NCI-H510A (cell line): ENCODE measurements at places on chromosomes 13 and 19.
A peak's percentile ranks its signal among the peaks of the same experiment; 100 is the strongest.

DNA sequence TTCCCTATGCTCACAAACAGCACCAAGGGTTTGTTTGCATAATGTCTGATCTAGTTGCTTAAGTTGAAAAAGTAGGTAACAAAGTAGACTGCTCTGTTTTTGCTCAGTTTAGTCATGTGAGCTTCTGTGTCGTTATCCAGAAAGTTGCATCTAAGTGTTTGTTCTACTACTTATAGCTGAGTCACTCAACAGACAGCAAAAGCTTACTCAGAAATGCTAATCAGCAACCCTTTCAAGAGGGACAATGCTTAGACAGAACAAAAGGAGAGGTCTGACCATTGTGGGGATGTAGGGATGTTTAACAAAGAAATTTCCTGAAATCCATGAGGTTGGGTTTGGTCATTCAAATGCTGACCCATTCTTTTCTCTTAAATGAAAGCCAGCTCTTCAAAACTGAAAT is 106.4 kb downstream of the ATP8A2 start:
- DNase-seq: no peak

GRCh38 chr19:13817018-13817614 is 21.9 kb downstream of the ZSWIM4 start:
- DNase-seq: peak; percentile 94

- DNase-seq: no peak
These were observed at the start of gene ZNF30 for GRCh38 chr19:34926685-34927375. TSS of gene ZNF30 (plus strand) at chr19:34926903. CDS start at chr19:34929948, 3,045 bp downstream.

- no peak for DNase-seq
These were observed 34.2 kb downstream of the GPR42 start for GRCh38 chr19:35404879-35405622.

DNA sequence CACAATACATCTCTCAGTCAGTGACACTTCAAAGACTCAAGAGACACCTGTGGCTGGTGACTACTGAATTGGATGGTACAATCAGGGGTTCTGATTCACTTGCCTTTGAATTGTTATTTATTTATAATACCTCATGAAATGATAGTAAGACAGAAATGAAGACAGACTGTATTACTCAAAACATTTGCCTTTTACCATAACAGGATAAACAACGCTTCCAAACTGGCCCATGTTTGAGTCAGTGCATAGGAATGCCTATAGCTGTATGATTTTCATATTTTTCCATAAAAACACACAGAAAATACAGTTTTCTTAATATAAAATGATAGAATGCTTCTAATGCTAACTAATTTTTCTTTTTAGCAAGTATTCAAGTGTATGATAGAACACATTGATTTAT is 59.5 kb upstream of the FGF14 start:
- no peak for DNase-seq

GRCh38 chr13:94709001-94709834 is 3.1 kb downstream of the SOX21 start:
- no peak for DNase-seq

GRCh38 chr19:14061751-14062557 is at the start of gene PALM3:
TSS of gene PALM3 (minus strand) at chr19:14062076. CDS start at chr19:14061980, 96 bp downstream.
- DNase-seq: no peak

- no peak for DNase-seq
These were observed 19.7 kb upstream of the JUND start for GRCh38 chr19:18300930-18301717.

DNA sequence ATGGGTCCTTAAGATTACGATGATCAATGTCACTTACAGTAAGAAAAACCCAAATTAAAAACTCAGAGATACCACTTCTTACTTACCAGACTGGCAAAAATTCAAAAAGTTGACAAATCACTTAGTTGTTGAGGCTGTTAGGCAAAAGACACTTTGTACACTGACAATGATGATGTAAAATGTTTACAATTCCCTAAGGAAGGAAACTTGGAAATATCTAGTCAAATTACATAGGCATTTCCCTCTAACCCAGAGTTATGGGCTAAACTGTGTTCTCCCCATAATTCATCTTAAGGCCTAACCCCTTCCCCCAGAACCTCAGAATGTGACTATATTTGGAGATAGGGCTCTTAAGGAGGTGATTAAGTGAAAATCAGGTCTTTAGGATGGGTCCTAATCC is 12.0 kb downstream of the TGDS start:
- no peak for DNase-seq

DNA sequence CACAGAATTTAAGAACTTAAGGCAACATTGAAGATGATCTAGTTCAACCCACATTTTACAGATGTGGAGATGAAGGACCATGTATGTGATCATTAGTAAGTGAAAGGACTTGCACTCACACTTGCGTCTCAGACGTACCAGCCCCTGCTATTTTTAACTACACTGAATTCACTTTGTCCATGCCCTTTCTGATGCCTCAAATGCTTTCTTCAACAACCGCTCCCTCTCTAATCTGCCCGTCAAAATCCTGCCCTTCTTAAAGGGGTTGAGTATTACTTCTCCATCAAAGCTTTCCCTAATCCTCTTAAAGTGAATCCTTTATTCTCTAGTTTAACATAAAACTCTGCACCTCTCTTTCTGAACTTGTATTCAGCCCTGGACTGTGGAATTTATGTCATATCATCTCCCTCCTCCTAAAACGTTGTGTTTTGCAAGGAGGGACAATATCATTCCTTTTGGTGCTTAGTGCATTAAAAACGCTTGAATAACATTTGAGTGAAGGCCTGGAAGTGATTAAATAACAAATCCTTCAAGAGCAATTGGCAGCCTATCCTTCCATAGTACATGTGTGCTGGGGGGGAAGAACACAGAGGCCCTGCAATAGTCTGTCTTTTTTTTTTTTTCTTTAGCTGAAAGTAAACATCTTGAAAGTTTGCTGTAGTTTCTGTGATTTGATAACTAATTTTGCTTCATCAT is 493.3 kb downstream of the LMO7 start:
- no peak for DNase-seq

DNA sequence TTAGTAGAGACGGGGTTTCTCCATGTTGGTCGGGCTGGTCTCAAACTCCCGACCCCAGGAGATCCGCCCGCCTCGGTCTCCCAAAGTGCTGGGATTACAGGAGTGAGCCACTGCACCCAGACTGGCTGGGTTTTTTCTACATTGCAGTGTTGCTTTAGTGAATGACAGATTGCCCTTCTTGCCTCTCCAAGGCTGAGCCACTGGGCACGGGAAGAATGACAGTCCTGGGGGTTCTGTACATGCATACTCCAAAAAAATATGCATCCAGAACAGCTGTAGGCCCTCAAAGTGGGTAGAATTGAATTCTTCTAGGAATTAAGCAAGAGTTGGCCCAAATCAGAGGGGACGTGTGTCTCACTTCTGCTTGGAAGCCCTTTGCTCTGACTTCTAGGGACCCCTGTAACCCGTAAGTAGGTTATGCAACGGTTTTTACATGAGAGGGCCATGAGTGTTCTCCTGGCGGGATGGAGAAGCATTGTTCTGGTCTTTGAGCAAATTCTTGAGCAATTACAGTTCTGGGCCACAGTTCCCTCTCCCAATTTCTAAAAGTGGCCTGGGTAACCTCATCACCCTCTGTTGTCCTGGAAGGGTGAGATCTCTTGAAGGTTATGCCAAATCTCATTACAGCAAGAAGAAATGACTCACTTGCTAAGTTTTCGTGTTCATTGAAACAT is 3.6 kb downstream of the ACTN4 start:
- no peak for DNase-seq

DNA sequence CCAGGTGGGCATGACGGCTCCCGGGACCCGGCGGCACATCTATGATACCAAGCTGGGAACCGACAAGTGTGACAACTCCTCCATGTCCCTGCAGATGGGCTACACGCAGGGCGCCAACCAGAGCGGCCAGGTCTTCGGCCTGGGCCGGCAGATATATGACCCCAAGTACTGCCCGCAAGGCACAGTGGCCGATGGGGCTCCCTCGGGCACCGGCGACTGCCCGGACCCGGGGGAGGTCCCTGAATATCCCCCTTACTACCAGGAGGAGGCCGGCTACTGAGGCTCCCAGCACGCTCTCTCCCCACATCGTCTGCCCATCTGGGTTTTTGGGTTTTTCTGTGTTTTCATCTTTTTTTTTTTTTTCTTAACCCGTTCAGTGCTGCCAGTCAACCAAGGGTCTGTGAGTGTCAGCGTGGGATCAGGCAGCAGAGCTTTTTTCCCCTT is 2.3 kb upstream of the ABCA7 start:
- DNase-seq: no peak

DNA sequence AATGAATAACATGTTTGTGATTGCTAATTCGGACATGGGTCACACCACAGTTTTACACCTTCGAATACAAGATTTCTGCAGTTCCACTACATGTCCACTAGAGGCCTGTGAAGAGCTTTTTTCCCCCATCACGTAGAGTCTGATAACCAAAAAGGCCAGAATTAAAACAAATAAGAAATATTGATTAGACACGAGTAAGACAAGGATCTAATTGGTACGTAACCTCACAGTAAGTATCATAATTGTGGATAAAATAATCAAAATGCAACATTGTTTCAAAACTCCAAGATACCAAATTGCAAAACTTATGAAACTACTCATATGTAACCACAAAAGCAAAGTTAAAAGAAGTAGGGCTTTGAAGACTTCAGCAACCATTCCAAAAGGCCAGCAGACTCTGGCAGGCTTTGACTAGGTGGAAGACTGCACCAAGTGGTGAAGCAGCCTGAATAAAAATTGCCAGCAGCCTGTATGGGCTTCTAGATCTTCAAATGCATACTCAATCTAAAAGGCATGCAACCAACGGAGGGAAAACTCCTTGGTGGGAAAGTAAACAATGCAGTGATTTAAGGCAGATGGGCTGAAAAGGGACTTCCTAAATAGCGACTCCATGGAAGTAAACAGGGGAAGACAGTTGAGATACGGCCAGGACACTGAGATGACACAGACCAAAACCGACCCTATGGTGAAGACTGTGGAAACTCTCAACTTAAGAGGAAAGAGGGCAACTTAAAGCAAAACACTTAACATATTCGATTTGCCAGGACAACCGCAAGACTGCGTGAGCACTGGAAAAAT is 56.7 kb downstream of the STARD13 start:
- no peak for DNase-seq
